ENCODE measurements at places on chromosomes 1 and 21.

DNA sequence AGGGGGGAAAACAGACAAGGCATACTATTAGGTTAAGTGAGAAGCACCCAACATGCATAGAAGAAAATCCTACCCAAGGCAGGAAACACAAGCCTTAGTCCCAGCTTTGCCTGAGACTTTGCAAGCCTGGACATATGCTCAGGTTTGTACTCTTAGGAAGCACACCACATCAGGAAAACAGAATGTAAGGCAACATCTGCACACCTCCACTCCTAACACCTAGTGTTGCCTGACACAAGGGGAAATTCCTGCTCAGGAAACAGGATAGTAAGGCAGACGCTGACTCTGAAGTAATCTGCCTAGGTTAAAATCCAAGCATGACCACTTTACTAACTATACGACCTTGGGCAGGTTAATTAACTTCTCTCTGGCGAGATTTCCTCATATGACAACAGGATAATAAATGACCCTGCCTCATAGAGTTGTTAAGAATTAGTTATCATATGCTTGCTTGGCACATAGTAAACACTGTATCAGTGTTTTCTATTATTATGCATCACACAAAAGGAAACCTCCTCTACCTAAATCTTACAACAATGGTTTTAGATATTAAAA is 119.8 kb downstream of the ZZZ3 start:
- no peak for DNase-seq

- DNase-seq, result no peak
Measured at GRCh38 chr1:40384887-40385286, 11.4 kb downstream of the SMAP2 start.

- DNase-seq, result no peak
Measured at GRCh38 chr1:225428881-225429455, 1.1 kb upstream of the LBR start.

GRCh38 chr1:116971258-116971860 is 30.2 kb upstream of the CD101 start:
- DNase-seq, result no peak

- no peak for DNase-seq
Measured at GRCh38 chr1:191690931-191691330, 467.3 kb upstream of the RGS18 start.

GRCh38 chr1:110557481-110557880 is 38.5 kb upstream of the KCNA10 start:
- no peak for DNase-seq

DNA sequence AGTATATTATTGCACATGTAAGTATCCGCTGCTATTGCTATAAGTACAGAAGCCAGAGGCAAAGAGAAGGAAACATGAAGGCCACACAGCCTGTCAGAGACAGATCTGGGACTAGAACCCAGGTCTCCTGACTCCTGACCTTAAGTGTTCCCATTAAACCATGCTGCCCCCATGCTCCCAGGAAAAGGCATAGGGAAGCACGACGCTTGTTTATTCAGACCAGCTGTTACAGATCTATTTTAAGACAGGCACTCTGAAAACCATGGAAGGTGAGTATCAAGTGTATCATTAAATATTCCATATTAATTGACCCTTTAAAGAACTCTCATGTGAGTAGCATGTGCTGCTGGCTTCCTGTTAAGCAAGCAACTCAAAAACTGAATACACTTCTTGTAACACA is 11.4 kb downstream of the VAV3 start:
- DNase-seq, result no peak

DNA sequence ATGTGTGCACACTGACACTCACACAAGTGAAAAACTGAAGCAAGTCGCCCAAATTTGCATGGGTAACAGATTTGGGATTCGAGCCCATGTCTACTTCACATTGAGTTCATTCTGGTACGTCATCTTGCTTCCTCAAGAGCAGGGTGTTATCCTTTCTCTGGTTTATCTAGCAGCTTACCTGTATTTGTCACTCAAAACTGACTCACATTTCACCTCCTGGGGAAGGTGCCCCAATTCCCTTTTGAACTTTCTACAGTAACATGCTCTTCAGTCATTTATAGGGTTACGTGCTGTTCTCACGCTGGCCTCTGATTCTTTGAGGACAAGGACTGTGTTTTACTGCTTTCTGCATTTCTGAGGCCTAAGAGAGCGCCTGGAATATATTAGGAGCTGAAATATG is 162.8 kb downstream of the PDE4B start:
- DNase-seq, result no peak

DNA sequence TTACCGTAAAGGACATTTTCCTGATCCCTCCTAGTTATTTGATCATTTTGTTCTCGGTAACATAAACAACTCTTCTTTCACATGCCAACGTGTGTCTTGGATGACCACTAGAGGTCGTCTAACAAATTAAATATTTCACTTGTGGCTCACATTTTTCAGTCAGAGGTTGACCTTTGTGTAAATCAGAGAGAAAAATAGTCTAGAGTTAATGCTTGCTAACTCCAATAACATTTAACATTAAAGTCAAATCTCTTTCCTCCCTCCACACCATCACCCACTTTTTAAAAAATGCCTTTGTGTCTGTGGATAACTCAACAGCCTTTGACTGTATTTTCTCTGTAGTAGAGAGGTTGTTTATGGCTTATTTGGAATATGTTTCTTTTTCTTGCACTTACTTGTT is 220.5 kb upstream of the B3GALT2 start:
- DNase-seq, result peak; percentile 57

- DNase-seq, result no peak
Measured at GRCh38 chr1:230950404-230950803, 28.3 kb downstream of the TTC13 start.

DNA sequence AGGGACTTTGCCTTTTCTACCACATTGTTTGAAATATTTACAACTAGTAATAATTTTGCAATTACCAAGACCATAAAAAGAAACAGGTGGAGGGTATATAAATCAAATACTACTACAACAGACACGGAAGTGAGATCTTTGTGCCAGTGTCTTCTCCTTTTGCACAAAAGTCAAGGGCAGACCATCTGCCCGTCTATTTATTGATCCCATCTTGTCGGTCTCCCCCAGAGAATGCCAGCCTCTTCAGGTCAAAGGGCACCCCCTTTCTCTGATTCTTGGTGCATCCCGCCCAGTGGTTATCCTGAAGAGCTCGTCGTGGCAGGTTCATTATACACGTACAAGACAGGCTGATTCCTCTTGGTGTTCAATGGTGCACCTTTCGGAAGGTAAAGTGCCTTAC is 4.8 kb upstream of the PDE9A start:
- no peak for DNase-seq

DNA sequence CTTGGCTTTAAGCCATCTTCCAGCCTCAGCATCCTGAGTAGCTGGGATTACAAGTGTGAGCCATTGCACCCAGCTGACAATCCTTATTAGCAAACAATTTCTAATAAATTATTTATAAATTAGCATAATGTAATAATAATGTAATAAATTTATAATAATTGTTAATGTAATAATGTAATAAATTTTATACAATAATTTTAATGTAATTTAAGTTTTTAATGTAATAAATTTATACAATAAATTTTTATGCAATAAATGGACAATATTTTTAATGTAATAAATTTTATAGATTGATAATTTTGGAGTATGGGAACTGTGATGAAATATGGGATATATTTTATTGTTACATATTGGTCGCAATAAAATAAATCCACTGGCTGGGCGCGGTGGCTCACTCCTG is 1457.5 kb downstream of the KCNT2 start:
- DNase-seq, result no peak

GRCh38 chr1:21042929-21043605 is 133.6 kb downstream of the EIF4G3 start:
- no peak for DNase-seq

- peak; percentile 34 for DNase-seq
Measured at GRCh38 chr1:2314803-2315673, 76.3 kb downstream of the MORN1 start.

GRCh38 chr1:211174375-211174774 is 40.4 kb upstream of the KCNH1 start:
- DNase-seq, result no peak

- DNase-seq, result no peak
Measured at GRCh38 chr1:201430776-201431175, 9.2 kb upstream of the TNNI1 start.

DNA sequence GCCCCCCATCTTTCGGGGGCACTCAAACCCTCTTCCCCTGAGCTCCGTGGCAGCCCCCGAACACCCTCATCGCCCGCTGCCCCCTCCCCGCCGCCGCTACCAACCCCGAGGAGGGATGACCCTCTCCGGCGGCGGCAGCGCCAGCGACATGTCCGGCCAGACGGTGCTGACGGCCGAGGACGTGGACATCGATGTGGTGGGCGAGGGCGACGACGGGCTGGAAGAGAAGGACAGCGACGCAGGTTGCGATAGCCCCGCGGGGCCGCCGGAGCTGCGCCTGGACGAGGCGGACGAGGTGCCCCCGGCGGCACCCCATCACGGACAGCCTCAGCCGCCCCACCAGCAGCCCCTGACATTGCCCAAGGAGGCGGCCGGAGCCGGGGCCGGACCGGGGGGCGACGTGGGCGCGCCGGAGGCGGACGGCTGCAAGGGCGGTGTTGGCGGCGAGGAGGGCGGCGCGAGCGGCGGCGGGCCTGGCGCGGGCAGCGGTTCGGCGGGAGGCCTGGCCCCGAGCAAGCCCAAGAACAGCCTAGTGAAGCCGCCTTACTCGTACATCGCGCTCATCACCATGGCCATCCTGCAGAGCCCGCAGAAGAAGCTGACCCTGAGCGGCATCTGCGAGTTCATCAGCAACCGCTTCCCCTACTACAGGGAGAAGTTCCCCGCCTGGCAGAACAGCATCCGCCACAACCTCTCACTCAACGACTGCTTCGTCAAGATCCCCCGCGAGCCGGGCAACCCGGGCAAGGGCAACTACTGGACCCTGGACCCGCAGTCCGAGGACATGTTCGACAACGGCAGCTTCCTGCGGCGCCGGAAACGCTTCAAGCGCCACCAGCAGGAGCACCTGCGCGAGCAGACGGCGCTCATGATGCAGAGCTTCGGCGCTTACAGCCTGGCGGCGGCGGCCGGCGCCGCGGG is 837 bp downstream of the FOXD3 start:
- DNase-seq, result peak; percentile 78

GRCh38 chr1:44413740-44414139 is 8.7 kb downstream of the RNF220 start:
- DNase-seq, result no peak

DNA sequence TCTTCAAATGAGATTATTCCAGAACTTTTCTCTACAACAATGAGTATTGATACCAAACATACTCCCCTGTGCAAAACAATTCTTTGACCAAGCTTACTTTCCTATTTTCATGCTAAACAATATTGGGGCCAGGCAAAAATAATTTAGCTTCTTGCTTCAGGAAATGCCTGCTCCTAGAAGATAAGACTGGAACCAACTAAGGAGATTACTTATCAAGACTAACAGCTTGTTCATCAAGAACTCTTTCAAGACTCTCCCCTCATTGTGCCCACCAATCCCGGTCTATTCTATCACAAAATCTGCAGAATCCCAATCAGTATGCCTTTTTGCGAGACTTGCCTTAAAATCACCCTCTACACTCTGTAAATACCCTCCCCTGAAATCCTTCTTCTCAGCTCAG is 536.6 kb downstream of the RWDD3 start:
- DNase-seq, result no peak

DNA sequence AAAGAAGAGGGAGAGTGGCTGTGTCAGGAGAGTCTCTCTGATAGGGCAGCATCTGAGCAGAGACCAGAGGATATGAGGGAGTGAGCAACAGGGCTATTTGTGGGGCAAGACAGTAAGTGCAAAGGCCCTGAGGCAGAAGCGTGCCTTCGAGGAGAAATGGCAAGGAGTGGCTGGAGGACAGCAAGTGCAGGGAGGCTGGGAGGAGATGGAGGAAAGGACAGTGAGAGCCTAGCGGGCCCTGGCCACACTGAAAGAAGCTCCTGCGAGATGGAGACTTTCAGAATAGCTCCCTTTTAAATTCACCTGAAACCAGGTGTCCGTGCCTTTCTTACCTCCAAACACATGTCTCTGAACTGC is 25.2 kb downstream of the EXOC8 start:
- no peak for DNase-seq

DNA sequence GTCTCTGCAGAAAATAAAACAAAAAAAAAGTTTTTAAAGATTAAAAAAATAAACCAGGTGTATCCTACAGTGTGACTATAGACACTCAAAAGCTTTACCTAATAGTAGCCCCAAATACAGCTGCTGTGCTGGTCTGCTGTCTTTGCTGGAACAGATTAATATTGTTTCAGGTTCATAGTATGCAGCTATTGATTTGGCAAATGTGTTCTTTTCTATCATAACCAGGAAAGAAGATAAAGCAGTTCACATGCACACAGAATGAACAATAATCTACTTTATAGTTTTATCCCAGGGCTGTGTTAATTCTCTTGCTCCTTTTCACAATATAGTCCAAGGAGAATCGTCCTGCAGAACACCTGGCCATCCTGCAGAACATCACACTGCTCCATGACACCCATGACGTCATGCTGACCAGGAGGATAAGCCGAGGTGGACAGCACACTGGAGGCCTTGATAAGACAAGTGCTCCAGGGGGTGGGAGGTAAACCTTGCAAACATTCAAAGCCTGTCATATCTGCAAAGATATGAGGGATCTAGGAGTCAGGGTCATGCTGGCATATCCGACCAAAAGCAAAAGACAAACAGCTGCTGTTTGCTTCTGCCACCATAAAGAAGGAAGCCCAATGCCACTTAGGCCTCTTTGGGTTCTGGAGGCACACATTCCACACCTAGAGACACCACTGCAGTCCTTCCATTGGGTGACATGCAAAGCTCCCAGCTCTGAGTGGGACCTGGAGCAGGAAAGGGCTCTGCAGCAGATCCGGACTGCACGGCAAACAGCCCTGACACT is 86.1 kb upstream of the SLC2A1 start:
- DNase-seq, result no peak

GRCh38 chr1:32464716-32465577 is at the start of gene ZBTB8B:
Gene ZBTB8B (plus strand): TSS chr1:32465072. CDS start chr1:32470625, 5,553 bp downstream.
- DNase-seq, result peak; percentile 47

GRCh38 chr1:101122452-101123166 is 97.0 kb upstream of the DPH5 start:
- no peak for DNase-seq

GRCh38 chr1:208007319-208007937 is 96.5 kb upstream of the CD34 start:
- DNase-seq, result no peak

- DNase-seq, result peak; percentile 56
Measured at GRCh38 chr1:236495467-236496112, 28.2 kb upstream of the LGALS8 start.

DNA sequence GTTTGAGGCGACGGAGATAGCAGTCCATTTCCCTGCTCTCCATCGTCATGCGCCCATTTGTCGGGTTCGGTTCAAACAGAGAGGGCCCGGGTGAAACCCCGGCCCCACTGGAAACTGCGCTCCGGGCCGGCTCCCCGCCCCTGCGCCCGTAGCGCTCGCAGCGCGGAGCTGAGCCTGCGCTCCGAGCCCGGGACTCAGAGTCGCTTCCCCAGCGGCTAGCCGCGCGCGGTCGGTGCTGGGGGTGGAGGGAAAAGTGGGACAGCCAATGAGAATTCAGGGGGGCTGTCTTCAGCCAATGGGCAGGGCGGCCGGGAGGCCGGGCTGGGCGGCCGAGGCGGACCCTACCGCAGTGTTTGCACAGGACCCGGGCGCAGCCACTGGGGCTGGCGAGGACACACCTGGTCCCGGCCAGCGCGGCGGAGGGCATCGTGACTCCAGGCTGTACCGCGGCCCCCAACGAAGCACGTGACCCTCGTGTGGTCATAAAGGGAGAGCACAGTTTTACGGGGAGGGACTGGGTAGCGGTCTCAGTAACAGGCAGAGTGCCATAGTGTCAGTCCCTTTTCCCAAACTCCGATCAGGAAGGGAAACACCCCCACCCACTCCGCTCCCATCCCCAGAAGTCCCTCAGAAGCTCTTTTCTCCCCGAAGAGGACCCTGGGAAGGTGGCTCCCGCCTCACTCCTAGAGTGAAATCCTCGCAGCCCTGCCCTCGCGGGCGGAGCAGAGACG is at the start of gene INKA2:
INKA2 (minus strand) TSS at position 202 of the 731 bp plus-strand sequence; CDS start at position 49, 153 bp downstream.
- peak; percentile 88 for DNase-seq

Measured in NCI-H2081 (cell line).